ENCODE measurements at places on chromosomes 5 and 9.

GRCh38 chr5:142913728-142914338 lies 143.7 kb downstream of the ARHGAP26 start:
- DNase-seq = no peak

DNA sequence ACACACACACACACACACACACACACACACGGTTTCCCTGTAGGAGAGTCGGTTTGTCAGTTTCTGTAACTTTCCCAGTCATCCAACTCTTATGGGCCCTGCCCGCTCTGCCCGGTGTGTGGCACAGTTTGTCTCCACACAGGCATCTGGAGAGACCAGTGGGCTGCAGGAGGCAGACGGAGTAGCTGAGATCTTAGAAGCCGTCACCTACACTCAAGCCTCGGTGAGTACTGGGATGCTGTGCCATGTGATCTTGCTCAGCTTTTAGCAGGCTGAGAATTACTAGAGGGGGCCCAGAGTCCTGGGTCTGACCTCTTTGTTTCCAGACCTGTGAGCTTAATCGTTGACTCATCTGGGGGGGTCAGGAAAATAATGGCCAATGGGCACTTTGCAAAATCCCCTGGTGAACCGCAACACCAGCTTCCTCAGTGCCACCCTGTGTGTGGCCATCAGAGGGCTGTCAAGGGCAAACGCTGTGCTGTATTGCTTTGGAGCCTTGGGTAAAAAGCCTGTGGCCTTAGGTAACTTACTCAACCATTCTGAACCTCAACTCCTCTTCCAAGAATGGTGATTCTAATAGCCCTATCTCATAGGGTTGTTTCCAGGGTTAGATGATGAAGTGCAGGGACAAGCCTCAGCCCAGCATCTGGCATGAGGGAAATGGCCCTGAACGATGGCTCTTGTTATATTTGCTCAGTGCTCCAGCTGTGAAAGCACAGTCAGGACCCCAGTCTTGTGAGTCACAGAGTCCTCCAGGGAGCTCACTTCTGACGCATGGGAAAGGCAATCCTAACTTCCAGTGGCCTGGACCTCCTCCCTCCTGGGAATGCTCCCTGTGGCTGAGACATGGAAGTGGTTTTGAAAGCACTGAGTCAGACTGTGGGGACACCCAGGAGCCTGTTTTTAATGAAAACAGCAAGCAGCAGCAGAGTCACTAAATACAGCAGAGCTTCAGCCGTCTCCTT lies 45.6 kb downstream of the COL15A1 start:
- peak; percentile 80 for DNase-seq

DNA sequence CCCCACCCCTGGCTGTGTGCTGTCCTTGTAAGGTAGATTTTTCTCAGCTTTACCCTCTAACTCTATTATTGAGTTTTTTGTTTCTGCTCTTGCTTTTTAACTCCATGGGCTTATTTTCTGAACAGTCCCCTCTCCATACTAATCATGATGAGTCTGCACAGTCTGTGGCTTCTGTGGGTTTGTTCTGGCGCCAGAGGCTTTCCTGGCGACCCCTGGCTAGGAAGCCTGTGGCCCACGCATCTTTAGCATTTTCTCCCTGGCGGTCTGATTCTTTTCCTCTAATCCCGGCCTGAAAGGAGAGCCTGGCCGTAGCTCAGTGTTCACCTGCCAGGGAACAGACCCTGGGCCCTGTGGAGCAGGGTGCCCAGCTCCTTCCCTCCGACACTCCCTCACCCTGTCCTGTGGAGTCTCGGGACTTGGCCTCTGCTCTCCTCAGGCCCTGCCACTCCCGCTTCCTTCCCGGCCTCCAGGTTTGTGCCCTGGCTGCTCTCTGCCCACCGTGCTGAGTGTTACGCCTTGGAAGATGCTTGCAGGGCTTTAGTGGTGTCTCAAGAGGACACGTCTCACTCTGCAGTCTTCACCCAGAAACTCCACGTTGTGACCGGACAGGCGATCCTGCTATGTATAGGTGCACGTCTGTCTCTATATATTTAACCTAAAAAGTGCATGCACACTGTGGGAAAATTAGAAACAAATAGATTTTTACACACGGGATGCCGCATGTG lies 31.7 kb upstream of the LRRC14B start:
- no peak for DNase-seq

DNA sequence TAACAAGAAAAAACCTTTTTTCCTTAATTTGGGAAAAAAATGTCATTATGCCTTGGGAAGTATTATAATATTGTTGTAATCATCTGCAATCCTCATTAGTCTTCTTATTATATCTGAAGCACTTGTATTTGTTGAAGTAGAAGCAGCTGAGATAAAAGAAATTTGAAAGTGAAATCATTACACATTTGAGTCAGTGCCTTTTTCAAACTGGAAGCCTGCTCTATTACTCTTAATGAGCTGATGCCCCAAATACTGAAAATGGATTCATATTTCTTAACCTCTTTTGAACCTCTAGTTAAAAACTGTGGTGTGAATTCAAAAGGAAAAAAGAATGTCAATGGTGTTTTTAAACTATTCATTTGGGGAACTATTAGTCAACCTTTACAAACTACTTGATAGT lies 1027.7 kb downstream of the NR2F1-AS1 start:
- DNase-seq = no peak

GRCh38 chr5:157855404-157855994 lies 3.4 kb downstream of the CLINT1 start:
- DNase-seq = no peak

- DNase-seq = no peak
Measured at GRCh38 chr5:167998148-167998767, 293.2 kb upstream of the WWC1 start.

GRCh38 chr5:165573445-165573844 lies 2068.0 kb downstream of the MAT2B start:
- no peak for DNase-seq

GRCh38 chr5:80296121-80296520 lies 23.7 kb upstream of the SPZ1 start:
- no peak for DNase-seq

DNA sequence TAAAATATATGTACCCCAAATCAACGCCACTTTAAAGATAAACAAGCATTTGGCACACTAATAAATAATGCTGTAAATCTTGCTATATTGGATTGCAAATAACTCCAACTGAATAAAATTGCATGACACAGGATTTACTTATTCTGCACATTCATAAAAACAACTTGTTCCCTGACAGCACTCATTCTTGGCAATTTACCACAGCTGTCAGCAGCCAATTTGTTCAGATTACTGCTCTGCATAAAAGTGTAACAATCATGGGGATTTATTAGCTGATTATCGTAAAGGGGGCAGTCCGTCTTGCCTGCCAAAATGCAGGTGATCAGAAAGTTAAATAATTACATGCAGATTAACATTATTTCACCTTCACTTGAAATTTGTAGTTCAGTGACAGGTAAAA lies 285.3 kb downstream of the SLF1 start:
- no peak for DNase-seq

DNA sequence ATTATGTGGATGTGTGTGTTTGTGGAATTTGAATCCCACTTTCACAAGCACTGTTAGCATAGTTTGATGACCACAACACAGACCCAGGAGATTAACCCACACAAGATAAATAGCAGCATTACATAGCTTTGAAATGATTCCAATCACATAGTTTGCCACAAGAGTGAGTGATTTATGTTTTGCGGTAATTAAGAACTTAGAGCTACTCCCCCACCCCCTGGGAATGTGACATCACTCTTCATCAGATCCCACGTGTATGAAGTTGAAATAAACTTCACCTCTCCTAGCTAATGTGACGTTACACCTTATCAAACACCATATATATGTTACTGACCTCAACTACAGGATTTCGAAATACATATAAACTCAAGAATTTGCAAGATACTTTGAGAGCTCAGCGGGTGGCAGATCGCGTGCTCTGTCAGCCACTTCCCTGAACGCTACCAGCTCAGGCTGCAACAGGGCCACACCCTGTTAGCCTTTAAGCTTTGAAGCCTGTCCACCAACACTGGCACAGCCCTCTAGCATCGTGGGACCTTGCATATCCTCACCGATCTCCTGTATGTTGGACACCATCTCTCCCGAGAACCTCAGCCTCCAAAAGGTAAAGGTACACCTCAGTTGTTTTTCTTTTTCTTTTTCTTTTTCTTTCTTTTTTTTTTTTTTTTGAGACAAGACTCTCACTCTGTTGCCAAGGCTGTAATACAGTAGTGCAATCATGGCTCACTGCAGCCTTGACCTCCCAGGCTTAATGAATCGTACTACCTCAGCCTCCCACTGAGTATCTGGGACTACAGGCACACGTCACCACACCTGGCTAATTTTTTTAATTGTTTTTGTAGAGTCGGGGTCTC lies 1.7 kb upstream of the AGTPBP1 start:
- DNase-seq = no peak

DNA sequence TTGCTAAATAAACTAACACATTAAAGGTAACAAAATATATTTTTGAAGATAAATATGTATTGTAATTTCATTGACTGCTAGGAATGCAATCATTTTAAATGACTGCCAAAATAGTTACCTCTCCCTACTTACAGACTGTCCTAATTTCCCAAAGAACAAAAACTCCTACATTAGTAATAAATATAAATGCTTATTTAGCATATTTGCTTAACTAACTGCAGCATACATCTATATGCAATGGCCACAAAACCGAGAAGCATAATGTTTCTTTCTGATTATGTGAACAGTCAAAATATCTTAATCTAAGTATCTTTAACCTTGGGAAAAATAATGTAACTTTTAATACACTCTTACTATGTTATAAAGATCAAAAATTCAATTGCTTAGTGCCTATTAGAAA lies 431.7 kb downstream of the HCN1 start:
- DNase-seq = no peak

DNA sequence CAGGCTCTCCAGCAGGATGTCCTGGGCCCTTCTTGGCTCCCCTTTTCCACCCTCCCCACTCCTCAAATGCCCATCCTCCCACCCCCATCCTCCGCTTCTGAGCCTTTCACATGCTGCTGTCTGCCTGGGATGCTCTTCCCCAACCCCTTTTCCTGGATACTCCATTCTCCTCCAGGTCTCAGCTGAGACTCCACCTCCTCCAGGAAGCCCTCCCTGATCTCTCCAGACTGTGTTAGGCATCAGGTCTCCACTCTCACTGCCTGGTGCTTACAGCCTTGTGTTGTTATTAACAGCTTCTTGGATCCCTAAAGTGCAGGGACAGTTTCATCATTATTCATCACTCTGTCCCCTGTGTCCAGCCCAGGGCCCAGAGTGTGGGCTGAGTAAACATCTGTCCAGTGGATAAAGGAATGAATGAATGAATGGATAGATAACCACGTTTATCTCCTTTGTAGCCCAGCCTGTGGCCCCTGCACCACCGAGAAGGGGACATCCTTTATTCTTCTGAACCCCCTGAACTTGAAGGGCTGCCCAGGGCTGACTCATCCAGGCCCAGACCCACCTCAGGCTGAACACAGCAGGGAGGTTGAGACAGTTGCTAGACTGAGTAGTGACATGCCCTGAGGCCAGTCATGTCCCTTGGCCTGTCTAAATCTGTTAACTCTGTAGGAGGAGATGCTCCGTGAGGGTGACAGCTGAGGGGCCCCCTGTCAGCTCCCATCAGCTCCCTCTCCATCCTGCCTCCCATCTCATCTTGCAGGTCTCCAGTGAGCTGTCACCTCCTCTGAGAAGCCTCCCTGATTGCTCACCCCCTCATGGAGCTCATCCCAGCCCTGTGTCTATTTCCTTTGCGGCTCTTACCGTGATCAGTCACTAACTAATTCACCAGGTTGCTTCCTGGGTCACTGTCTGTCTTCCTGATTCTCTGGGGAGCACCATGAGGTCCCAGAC lies 14.6 kb upstream of the LAMC3 start:
- DNase-seq = no peak

- peak; percentile 84 for DNase-seq
Measured at GRCh38 chr5:154753792-154754191, 1.4 kb upstream of the LARP1 start.

DNA sequence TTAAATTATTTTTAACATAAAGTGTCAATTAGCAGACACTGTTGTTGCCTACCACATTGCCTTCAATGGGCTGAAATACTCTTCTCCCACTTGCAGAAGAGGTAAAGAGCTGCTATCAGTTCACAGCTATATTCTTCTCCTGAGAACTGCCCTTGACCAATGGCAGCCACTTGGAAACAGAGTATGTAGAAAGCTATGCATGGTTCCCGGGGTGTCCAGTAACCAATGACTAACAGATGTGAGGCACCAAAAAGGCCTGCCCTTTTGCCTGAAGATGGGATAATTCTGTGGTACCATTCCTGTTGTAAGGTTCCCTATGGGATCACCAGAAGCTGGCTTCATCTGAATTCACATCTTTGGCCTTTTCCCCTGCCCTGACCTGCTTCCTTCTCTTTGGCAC lies 181.4 kb upstream of the MAP3K1 start:
- DNase-seq = no peak

DNA sequence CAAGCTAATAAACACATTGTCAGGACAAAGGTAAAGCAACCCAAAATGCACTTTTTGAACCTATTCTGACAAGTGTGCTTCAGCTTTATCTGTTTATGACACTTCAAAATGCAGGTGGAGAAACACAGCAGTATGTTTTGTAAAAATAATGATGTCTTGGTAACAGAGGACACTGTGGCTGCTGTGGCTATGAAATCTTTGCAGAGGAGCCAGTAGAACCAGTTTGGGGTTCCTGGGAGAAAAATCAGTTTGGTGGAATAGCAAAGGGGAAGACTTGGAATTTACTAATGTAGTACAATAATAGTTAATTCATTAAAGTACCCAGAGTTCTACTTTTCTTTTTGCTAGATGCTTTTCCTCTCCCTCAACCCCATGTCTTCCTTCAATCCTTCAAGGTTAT lies 40.6 kb downstream of the SIL1 start:
- no peak for DNase-seq

GRCh38 chr5:40877371-40877988 lies 31.8 kb upstream of the C7 start:
- no peak for DNase-seq

DNA sequence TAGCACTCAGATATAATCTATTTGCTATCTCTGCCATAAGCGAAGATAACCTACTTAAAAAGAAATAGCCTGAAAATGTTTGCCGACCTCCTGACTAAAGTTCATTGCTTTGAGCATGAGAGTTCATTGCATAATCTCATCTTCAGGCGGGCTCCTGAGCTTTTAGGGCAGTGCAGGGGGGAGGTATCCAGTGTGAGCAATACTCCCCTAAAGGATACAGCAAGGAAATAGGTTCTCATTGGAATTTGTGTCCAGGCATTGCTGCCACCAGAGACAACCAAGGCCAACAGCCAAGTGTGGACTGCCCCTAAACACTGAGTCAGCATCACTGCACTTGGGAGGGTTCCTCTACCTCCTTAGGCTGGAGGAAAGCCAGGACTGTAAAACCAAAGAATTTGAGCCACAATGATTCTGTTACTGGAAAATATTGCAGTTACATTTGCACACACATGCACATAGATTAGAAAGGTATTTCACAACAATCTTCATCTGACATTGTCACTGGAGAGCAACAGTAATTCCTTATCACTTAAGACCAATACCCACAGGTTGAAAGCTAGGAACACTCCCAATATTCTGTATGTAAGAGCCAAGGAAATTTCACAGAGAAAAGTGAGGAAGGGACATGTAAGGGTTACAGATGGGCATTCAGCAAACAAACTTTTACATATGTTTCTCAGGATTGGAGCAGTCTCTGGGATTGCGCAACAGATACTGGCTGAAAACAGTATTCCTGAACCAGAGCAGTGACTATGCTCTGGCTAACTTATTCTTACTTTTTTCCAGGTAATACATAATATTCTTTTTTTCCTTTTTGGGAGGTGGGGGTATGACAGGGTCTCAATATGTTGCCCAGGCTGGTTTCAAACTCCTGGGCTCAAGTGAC lies 98.6 kb upstream of the TLE1 start:
- no peak for DNase-seq

Measured in sciatic nerve (tissue), 2 donors.